Common myeloid progenitor, CD34-positive (primary cell): ENCODE measurements at places on chromosomes 7 and 10.

DNA sequence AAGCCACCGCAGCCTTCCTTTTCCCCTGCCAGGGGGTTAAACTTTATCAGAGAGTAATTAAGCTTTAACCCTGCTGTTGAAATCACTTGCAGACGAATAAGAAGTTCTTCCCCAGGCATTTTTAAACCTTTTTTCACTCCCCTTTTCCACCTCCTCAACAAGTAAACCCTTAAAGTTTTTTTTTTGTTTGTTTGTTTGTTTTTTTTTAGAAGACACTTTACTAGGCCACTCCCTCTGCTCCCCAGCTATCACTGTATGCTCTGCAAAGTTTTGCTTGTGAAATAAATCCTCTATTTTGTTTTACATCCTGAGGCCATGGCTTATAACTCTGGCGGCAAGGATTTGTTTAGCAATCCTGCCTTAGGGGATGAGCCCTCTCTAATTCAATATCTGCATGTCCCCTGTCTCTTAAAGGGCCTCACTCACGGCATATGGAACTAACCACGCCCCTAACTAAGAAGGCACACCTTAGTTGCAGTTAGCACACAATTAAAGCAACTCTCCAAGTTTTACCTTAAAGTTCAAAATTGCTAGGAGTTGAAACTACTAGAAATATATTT is 1354.7 kb upstream of the LRRTM3 start:
- DNase-seq, result no peak

DNA sequence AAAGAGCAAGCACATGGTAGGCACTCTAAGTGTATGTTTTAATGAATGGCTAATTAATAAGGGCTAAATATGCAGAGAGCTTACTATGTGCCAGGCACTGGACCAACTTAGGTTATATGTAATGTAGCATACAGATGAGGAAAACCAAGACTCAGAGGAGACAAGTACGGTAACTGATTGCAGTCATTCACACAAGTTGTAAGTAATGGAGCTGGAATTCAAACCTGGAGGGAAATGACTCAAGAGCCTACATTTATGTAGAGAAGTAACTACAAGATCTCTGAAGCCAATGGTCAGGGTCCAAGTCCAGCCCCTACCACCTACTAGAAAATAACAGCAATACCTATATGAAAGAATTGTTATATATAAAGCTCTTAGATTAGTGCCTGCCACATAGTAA is 97.3 kb upstream of the KCNIP2 start:
- DNase-seq, result no peak

DNA sequence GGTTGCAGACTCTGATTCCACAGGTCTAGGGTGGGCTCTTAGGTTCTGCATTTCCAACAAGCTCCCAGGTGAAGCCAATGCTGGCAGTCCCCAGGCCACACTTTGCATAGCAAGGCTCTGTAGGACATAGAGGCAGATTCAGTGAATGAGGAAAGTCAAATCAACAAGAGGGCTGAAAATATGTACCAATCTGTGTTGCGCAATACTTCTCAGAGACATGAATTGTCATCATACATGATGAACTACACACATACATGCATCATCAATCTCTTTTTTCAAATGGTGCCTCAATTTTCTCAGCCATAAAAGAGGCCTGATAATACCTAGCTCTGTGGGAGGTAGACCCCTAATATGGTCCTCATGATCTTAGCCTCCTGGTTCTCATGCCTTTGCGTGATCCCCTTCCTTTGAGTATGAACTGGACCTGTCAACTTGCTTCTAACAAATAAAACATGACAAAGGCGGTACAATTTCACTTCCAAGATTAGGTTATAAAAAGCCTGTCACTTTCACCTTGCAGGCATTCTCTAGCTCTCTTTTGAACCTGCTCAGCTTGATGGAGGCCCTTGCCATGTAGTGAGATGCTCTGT is 49.0 kb downstream of the PIK3CG start:
- DNase-seq, result no peak

GRCh38 chr10:130300608-130301020 is 164.4 kb downstream of the GLRX3 start:
- peak; percentile 68 for DNase-seq

- DNase-seq, result no peak
These were observed 504.1 kb downstream of the SDK1 start for GRCh38 chr7:3805151-3805550.

GRCh38 chr10:22704471-22704911 is 9.9 kb downstream of the PIP4K2A start:
- no peak for DNase-seq
